ENCODE measurements at places on chromosomes 2 and 18.
A peak's percentile ranks its signal among the peaks of the same experiment; 100 is the strongest.

- DNase-seq = no peak
Observed at GRCh38 chr2:68569604-68570003, 73.8 kb upstream of the PROKR1 start.

GRCh38 chr2:212517693-212518092 is 20.9 kb downstream of the ERBB4 start:
- no peak for DNase-seq

GRCh38 chr2:230732914-230733401 is 20.3 kb downstream of the CAB39 start:
- DNase-seq = no peak

DNA sequence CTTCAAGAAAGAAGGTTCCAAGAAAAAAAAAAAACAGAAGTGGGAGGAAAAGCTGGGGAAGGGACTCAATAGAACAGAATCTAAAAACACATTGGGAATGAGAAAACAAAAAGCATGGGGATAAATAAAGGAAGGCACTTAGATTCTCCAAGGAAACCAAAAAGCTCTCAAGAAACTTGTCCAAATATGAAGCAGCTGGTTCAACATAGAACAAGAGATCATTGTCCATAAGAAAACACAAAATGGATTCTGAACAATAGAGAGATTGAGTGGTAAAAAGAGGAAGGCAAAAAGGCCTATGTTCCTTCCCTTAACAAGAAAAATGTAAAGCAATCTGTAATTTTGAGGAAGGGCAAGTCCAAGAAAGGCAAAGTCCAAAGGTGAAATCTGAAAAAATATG is 32.9 kb upstream of the ALK start:
- no peak for DNase-seq

DNA sequence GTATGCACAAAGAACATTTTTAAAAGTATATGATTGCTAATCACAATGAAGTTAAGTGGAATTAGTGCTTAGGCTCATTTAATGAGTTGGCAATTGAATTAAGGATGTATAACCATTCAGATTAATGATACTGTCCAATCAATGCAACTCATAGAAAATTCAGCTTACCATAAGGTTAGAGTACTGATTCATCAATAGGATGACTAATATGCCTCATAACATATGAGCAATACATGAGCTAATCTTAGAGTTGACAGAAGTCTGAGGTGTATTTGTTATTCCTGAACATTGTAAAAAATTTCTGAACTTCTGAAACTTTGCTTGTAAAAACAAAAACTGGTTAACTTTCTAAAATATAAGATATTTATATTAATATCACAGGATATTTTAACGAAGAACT is 118.3 kb upstream of the NETO1 start:
- no peak for DNase-seq

DNA sequence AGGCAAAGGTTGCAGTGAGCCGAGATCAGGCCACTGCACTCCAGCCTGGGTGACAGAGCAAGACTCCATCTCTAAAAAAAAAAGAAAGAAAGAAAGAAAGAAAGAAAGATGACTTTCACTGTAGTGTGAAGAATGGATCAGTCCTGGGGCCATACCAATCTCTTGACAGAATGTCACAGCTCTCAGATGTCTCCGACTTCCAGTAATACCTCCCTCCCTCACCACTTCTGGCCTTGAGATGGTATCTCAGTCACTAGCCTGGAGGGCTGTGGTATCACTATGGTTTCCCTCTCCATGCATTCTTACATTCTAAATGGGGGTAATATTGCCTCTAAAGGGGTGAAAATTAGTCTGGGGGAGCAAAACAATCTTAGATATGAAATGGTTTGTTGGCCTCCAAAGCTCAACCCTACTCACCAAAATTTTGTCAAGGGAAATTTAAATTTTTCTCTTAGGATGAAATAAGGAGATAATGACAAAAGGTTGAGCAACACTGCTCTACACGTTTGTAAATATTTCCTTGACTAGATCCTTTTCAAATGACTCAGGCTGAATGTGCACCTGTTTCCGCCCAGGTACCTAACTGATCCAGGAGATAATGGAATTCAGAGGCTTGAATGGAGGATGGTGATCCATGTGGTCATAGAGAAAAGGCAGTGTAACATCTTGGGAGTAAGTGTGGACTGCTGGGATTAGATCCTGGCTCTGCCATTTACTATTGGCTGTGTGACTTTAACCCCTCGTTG is 19.9 kb upstream of the SPRED2 start:
- no peak for DNase-seq

DNA sequence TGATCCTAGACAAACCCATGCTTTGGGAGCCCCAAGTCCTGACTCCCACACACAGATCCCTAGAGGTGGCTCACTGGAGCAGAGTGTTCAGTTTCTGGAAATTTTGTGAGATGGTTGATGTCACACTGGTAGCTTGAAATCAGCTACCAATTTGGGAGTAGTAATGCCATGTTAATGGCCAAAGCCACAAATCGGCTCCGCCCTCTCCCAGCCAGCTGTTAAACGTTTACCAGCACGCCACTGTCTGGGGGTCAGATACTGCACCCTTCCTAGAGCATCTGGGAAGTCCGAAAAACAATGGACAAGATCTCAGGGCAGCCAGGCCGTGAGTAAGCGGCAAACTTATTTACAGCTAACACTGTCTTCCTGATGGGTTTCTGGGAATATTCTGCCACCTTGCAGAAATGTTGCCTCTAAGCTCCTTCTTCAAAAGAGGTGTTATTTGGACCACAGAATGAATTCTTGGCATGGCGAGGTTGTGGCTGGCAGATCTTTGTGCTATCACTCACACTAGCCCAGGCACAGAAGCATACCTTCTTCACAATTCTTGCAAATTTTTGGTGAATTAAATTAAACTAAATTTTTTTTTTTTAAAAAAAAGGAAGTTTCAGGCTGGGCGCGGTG is 60.2 kb upstream of the FZD7 start:
- no peak for DNase-seq

- no peak for DNase-seq
Observed at GRCh38 chr2:40400336-40400953, 51.4 kb downstream of the SLC8A1 start.

DNA sequence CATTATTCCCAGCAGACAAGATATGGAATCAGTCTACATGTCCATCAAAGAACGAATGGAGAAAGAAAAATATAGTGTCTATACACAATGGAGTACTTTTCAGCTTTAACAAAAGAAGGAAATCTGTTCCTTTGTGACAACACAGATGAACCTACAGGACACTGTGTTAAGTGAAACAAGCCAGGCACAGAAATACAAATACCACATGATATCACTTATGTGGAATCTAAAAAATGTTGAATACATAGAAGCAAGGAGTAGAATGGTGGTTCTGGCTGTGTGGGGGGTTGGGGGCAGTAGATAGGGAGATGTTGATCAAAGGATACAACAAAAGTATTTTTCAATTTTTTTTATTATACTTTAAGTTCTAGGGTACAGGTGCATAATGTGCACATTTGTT is 347.7 kb upstream of the MAP2 start:
- DNase-seq = no peak

DNA sequence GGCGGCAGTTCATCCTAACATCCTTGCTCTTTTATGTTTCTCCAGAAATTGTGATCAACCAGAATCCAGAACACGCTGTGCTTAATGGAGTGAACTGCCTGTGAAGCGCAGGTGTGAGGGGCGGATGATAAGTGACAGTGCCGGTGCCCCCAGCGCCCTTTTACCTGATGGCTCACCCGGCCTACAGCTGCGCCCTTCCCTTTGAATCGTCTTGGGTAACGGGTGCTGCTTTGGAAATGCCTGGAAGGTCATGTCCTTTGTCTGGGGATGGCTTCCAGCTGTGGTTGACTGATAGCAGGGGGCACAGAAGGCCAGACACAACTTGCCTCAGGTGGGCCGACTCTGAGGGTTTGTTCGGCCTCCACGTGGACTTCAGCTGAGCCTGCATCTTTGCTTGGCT is 119.4 kb downstream of the LPIN1 start:
- DNase-seq = no peak

- DNase-seq = peak; percentile 59
Observed at GRCh38 chr2:219430633-219431615, 3.7 kb upstream of the SPEG start.

DNA sequence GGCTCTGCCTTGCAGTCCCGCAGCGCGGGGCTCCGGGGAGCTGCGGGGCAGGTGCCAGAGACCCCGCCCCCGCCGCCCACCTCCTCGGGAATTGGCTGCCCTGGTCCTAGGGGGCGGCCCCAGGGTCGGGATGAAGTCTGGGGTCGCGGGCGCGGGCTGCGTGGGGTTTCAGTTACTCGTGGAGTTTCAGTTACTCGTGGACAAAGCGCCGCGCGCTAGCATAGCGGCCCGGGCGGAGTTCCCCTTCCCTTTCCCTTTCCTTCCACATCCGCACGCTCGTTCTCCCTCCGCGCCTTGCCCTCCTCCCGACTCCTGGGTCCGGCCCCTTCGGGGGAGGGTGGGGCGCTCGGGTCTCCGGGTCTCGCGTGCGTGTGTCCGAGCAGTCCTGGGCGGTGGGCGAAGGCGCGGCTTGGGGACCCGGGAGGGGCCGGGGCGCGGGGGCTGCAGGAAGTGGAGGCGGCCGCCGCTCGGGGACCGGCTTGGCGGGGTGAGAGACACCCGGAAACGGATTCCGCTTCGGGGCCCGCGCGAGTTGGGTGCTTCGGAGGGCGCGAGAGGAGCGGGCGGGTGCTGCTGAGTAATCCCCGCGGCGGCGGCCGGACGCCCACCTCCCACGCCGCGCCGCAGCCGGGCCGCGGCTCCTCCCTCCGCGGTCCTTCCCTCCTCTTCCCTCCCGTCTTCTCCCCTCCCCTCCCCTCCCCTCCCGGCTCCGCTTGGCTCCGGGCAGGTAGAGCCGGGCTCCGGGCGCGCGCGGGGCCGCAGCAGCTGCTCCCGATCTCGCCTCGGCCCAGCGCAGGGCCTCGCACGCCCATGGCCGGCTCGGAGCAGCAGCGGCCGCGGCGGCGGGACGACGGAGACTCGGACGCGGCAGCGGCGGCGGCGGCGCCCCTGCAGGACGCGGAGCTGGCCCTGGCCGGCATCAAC is at the start of gene TTC39C:
Gene TTC39C (plus strand): TSS at position 693 of the 924 bp plus-strand sequence. CDS start 118 bp downstream, at position 811.
- DNase-seq = peak; percentile 80

DNA sequence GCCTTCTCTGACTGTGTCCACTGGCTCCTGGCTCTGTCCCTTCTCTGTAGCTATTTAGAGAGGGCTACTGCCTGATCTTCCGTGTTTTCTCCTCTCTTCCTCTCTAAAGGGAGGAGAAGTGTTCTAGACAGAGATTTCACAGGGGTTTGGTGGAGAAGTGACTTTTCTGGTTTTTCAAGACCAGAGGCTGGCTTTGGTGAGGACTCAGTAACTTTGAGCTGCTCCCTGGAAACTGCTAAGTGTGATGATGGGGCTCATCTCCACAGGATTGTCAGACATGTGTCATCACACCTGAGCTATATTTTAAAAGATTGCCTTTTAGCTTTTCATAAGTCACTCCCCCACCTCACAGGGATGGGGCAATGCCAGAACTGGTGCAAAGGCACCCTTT is 6.2 kb downstream of the MAL start:
- DNase-seq = no peak

- peak; percentile 85 for DNase-seq
Observed at GRCh38 chr18:25350489-25351251, 1.3 kb downstream of the ZNF521 start.

DNA sequence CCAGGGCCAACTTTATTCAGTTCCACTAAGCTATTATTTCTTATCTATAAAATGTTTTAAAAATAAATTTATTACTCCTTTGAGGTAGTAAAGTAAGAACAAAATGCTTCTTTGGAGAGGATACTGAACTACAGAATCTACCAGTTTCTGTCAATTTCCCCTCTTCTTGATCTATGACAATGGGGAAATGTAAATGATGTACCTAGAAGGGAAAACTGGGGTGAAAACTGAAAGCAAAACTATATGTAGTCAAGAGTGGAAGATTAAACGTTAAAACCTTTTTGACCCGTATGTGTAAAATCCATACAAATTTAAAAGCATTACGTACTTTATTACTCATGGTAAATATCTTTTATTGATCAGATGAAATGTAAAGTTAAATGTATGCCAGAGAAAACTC is 1287.8 kb upstream of the TMEFF2 start:
- DNase-seq = no peak

DNA sequence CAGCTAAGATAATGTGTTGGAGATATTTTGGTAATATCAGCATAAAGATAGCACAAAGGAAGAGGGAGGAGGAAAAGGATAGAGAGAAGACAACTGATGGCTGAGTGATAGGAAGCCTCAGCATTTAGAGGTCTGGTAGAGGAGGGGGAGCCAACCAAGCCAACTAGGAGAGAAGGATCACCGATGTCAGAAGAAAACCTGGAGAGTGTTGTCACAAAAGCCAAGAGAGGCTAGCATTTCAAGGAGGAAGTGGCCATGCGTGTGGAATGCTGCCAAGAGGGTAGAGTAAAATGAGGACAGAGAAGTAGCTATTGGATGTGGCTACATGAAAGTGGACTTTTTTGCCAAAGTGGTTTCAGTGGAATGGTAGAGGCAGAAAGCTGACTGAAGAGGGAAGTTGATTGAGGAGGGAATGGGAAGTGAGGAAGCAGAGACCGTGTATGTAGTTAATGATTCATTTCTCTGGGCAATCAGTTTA is 34.3 kb downstream of the LCLAT1 start:
- DNase-seq = no peak

GRCh38 chr2:60717691-60718090 is 38.4 kb upstream of the PAPOLG start:
- no peak for DNase-seq

Measured in right forelimb (tissue), 1 donor.